K562 (cell line): ENCODE measurements at places on chromosomes 2 and 18. TPM values are rescaled to one million over a fixed set of nuclear protein-coding genes. Genes with fewer than 3 reads are reported as not detected.

The GALNT5 gene
- 39.3 and 45.2 TPM in 2 replicates for polyA plus RNA-seq

- H3K4me3 ChIP-seq: no peak overlapping the region
- H3K36me3 ChIP-seq: peaks cover 4% of the 10 kb centered on the region; the same call in 1 of the 3 replicates
- no peak for DNase-seq
These were observed 17.8 kb downstream of the PDCL3 start for GRCh38 chr2:100580367-100581276.

GRCh38 chr2:158478237-158478636, 21.5 kb downstream of the PKP4 start:
- no peak for DNase-seq
- H3K4me1 ChIP-seq: no peaks in the 10 kb centered on the region; the same call in 1 of the 2 replicates
- H3K27ac ChIP-seq: no peak overlapping the region
- peaks cover 14% of the 10 kb centered on the region for H3K36me3 ChIP-seq
- H3K27me3 ChIP-seq: no peaks in the 10 kb centered on the region

- no peak for DNase-seq
- no peak overlapping the region for H3K27ac ChIP-seq
- H3K4me3 ChIP-seq: no peak overlapping the region
- H3K27me3 ChIP-seq: peaks cover 17% of the 10 kb centered on the region
These were observed 61.5 kb upstream of the PPM1B start for GRCh38 chr2:44107086-44107740.

DNA sequence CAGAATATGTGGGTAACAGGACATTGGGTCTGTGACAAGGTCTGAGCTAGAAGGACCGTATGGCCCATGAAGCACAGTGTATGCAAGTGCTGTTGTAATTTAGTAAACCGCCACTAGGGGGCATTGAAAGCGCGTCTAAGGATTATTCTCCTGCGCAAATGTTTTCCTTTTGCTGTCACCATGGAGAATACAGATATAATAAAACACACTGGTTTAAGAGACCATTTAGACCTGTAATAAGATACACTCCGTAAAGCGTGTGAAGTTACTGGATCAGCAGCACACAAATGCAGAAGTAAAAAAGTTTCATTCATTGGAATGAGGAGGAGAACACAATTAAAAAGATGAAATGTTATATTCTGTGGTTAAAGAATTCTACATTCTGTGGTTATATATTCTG, 272.4 kb downstream of the AGAP1 start:
- H3K27ac ChIP-seq: no peak overlapping the region
- peaks cover 2% of the 10 kb centered on the region; the same call in 1 of the 3 replicates for H3K36me3 ChIP-seq
- no peaks in the 10 kb centered on the region for H3K4me1 ChIP-seq
- H3K4me3 ChIP-seq: no peak overlapping the region
- DNase-seq: peak; percentile 46
- H3K27me3 ChIP-seq: no peaks in the 10 kb centered on the region

DNA sequence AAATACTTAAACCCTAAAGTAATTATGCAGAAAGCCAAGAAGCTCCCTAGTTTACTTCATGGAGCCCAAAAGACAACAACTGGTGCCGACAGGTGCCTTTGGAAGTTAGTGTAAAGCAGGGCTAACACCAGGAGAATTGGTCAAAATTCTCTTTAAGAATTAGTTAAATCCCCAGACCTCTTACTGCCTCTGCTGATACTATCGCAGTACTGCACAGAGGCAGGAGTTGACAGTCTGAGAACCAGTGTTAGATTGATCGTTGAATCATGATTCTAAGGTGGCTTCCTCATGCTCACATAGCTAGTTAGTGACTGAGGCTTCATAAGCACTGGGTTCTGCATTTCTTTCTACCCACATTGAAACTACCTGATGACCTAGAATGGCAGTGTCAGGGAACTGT, 445.0 kb downstream of the XIRP2 start:
- no peaks in the 10 kb centered on the region for H3K4me1 ChIP-seq
- DNase-seq: no peak
- H3K4me3 ChIP-seq: no peak overlapping the region

The SEPTIN10 gene
- polyA plus RNA-seq: not detected in 2 replicates

DNA sequence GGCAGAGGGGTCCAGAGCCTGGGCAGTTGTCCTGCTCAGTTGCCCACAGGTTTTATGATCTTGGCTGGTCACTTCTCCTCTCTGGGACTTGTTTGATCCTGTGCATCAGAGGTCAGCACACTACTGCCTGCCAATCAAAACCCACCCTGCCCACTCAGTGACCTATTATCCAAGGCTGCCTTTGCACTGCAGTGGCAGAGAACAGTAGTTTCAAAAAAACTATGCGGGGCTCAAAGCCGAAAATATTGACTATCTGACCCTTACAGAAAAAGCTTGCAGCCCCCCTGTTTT, 218.2 kb downstream of the CYP26B1 start:
- no peaks in the 10 kb centered on the region; the same call in 1 of the 2 replicates for H3K4me1 ChIP-seq
- no peaks in the 10 kb centered on the region for H3K36me3 ChIP-seq
- no peak overlapping the region for H3K4me3 ChIP-seq
- DNase-seq: peak; percentile 2

- H3K36me3 ChIP-seq: no peaks in the 10 kb centered on the region
- H3K4me1 ChIP-seq: no peaks in the 10 kb centered on the region; the same call in 1 of the 3 replicates
- no peak for DNase-seq
These were observed 239.6 kb downstream of the LPIN1 start for GRCh38 chr2:11985817-11986566.

- peak overlapping the region; percentile 68 for H3K4me3 ChIP-seq
- peaks cover 3% of the 10 kb centered on the region; the same call in 1 of the 3 replicates for H3K36me3 ChIP-seq
- no peaks in the 10 kb centered on the region for H3K27me3 ChIP-seq
These were observed 1.5 kb downstream of the TTC32 start for GRCh38 chr2:19899985-19900930.

The RNU2-63P gene
- polyA plus RNA-seq: not detected in 2 replicates

The DIPK1C gene
- 0.16 and 0.32 TPM in 2 replicates for polyA plus RNA-seq

DNA sequence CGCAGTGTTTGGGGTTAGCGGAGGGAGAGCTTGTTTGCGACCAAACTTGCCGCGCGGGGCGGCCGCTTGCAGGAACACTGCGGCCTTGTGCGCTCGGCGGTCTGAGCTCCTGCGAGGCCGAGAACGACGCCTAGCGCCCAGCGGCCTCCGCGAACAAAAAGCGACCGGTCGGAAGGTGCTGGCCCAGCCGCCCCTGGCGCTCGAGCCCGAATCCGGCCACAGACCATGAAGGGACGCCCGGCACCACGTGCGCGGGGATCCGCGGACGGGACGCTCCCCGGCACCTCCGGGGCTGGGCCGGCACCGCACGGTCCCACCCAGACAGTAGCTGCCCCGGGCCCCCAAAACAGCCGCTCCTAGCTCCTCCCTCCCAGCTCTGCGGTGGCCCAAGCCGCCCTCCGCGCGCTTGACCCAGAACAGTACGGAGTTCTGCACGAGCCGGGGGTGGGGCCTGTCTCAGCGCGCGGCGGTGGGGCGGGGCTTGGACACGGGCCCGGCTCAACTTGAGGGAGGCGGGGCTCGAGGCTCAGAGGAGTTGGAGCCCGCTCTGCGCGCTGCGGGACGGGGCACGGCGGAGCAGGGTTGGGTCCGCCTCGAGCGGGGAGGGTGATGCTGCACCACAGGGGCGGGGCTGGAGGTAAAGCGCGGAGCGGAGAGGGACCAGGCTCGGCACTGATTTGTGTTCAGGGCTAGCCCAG, 664 bp upstream of the IMPA2 start:
- peak; percentile 95 for DNase-seq
- peaks cover 12% of the 10 kb centered on the region for H3K4me1 ChIP-seq
- H3K36me3 ChIP-seq: no peaks in the 10 kb centered on the region
- H3K4me3 ChIP-seq: peak overlapping the region; percentile 73

GRCh38 chr2:197871780-197872456, 67.5 kb downstream of the PLCL1 start:
- H3K36me3 ChIP-seq: no peaks in the 10 kb centered on the region
- no peak for DNase-seq
- no peak overlapping the region for H3K4me3 ChIP-seq

The CHST9 gene
- polyA plus RNA-seq: not detected in 2 replicates

The RSAD2 gene
- 0.11 and 0.19 TPM in 2 replicates for polyA plus RNA-seq

GRCh38 chr2:191417746-191418145, 172.5 kb downstream of the MYO1B start:
- no peak overlapping the region for H3K4me3 ChIP-seq
- H3K27me3 ChIP-seq: no peaks in the 10 kb centered on the region
- no peaks in the 10 kb centered on the region for H3K4me1 ChIP-seq
- DNase-seq: no peak
- H3K36me3 ChIP-seq: no peaks in the 10 kb centered on the region
- H3K27ac ChIP-seq: no peak overlapping the region

GRCh38 chr18:43077510-43078308, 37.8 kb downstream of the RIT2 start:
- no peaks in the 10 kb centered on the region for H3K27me3 ChIP-seq
- no peak for DNase-seq
- no peaks in the 10 kb centered on the region for H3K4me1 ChIP-seq
- H3K4me3 ChIP-seq: no peak overlapping the region
- no peaks in the 10 kb centered on the region for H3K36me3 ChIP-seq

DNA sequence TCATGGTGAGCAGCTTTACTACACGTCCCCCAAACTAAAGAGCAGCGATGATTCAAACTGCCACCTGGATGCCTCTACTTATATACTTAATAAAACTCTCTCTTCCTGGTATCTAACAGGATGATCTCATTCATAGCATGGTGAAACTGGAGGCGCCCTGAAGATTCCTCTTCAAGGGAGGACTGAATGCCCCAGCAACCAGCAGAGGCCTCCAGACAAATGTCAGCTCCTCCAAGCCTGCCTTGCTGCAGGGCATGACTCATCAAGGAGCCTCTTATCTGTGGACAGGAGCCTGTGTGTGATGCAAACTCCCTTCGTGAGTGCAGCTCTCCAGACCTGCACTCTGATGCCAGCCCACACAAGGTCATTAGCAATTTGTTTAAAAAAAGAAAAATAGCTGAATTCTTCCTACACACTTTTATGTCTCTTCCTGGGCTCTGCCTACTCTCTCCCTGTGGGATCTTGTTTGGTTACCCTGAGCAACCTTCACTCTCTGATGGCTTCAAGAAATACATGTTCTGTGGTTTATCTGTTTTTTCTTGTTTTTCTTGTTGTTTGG, 30.2 kb downstream of the LONRF2 start:
- no peak overlapping the region for H3K4me3 ChIP-seq
- no peaks in the 10 kb centered on the region for H3K27me3 ChIP-seq
- H3K36me3 ChIP-seq: peaks cover 24% of the 10 kb centered on the region; the same call in 2 of the 3 replicates
- DNase-seq: peak; percentile 90
- peaks cover 20% of the 10 kb centered on the region for H3K4me1 ChIP-seq

DNA sequence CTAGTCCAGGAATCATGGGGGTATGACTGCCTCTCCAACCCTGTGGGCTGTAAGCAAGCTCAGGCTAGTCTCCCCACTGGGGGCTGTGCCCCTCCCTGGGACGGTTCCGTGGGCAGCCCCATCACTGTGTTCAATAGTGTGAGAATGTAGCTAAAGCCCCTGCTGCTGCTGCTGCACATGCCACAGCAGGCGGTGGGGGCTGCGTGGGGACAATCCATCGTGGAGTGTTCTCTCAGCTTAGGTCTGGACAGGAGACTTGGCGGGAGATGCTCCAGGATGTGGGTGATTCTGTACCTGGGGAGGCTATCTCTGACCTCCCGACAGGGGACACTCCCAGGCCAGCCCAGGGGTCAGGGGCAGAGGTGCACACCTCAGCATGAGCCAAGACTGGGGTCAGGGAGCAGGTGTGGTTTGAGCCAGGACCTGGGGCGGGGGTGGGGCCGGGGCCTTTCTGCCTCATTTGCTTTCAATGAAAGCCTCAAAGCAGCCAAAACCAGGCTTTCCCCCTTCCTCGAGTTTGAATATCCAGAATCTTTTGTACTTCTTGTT, 10.2 kb downstream of the PKDCC start:
- H3K36me3 ChIP-seq: no peaks in the 10 kb centered on the region
- peaks cover 8% of the 10 kb centered on the region for H3K4me1 ChIP-seq
- no peak overlapping the region for H3K4me3 ChIP-seq
- no peak for DNase-seq
- no peak overlapping the region for H3K27ac ChIP-seq

The CYP1B1 gene
- not detected in 2 replicates for polyA plus RNA-seq

- no peaks in the 10 kb centered on the region for H3K27me3 ChIP-seq
- H3K27ac ChIP-seq: no peak overlapping the region
- no peaks in the 10 kb centered on the region for H3K36me3 ChIP-seq
These were observed 86.9 kb downstream of the RDH14 start for GRCh38 chr2:18473241-18474181.

DNA sequence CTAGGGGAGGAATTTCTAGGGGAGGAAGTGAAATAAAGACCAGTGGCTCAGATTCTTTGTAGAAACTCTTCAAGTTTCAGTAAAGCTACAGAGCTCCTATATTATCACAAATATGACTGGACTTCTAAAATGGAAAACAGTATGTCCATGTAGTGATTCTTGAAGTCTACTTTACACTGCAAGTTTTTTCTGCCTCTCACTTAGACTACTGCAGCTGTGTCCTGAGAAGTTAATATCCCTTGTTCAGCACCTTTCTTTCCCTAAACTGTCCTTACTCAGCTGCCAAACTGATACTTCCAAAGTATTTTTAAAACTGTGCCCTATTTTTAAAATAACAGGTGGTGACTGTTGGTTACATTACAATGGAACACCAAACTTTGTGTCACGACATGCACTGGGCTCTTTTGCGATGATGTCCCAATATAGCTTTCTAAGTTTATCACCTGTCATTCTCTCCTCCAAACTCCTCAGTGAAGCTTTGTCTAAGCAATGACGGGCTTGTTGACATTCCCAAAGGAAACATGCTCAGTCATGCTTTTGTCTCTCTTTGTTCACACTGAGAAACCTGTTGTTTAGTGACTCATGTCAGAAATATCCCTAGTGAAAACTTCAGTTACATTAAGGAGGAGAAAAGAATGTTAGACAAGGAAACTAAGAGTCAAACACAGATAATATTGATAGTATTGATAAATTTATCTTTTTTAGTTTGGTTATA, 341.1 kb downstream of the ARL6IP6 start:
- no peaks in the 10 kb centered on the region for H3K36me3 ChIP-seq
- no peaks in the 10 kb centered on the region for H3K4me1 ChIP-seq
- H3K27me3 ChIP-seq: no peaks in the 10 kb centered on the region
- H3K4me3 ChIP-seq: no peak overlapping the region
- H3K27ac ChIP-seq: no peak overlapping the region
- DNase-seq: no peak
